ENCODE measurements at places on chromosomes 6 and 20.

- no peak for DNase-seq
These were observed 525.1 kb upstream of the AGPAT4 start for GRCh38 chr6:161798844-161799394.

DNA sequence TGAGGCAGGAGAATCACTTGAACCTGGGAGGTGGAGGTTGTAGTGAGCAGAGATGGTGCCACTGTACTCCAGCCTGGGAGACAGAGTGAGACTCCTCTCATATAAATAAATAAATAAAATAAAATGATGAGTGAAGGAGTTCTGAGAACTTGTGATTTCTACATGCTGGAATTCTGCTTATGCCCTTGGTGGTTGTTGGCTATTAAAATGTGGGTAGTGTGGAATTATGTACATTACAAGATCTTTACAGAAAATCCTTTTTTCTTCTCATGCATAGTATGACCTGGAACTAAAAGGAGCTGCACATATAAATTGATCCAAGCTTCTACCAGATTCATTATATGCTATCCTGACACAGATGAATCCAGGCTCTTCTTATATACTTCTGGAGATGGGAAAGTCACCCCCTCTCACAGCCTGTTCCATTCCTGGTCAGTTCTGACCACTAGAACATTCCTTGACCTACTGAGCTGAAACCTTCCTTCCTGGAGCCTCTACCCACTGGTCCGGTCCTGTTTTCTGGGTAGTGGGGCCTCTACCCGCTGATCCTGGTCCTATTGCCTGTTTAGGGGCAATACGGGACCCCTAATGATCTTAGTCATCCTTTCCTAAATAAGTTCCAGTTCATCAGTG, 37.7 kb upstream of the TAF8 start:
- no peak for DNase-seq

- DNase-seq: no peak
These were observed 5.4 kb upstream of the SIRT5 start for GRCh38 chr6:13568970-13569369.

- DNase-seq: no peak
These were observed 53.4 kb upstream of the RALGAPA2 start for GRCh38 chr20:20765696-20766365.

DNA sequence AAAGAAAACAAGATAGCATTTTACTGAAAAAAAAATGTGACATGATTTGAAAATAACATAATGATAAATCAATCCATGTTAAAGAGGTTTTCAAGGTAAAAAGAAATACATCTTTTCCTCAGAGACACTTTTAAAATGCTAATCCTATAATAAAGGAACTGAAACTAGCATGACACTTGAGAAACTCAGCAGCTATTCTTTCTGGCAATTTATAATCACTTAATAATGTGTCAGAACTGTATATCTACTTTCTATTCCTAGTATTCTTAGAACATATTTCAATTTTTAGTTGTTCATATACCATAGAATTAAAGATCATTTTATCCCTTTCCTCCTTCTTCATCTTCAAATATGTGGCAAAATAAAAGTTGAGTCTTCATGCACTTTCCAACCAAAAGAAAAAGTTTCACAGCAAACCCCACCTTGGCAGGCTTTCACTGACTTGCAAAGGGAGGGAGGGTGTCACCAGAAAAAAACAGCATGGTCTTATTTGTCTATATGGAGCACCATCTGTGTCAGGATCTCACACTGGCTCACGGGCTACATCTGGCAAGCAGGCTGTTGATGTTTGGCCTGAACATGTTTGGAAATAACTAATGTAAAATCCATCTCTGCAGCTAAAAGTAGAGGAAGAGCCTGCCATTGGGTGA, 48.5 kb downstream of the FHL5 start:
- no peak for DNase-seq

DNA sequence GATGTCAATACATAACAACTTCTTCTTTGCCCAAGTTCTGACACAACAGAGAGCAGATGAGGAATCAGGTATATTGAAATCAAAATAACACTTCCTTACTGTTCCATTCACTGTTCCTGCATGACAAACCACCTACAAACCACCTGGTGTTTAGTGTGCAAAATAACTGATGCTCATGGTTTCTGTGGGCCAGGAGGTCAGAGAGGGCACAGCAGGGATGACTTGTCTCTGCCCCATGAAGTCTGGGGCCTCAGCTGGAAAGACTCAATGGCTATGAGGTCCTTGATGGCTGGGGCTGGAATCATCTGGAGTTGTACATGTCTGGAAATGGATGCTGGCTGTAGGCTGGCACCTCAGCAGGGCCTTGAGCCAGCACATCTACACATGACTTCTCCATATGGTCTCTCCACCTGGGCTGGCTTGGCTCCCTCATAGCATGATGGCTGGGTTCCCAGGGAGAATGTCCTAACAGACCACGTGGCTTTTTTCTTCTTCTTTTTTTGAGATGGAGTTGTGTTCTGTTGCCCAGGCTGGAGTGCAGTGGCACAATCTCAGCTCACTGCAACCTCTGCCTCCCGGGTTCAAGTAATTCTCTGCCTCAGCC, 7.4 kb upstream of the COX4I2 start:
- DNase-seq: no peak

DNA sequence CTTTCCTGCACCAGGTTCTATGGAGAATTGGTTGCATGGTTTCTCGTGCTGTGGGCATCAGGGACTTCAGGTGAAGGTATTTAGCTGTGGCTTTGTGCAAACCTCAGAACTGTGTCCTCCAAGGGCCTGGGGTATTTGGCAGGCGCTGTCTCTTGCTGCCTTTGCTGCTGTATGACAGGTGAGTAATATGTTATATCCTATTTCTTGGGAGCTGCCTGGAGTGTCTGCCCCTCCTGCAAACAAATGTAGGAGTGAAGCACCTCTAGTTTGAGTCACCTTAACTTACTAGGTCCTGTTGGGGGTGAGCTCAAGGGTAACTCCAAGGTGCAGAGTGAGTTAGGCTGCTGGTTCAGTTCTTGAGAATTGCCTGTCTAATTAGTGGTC, 177.7 kb upstream of the RNF24 start:
- no peak for DNase-seq

GRCh38 chr20:62132421-62132820, 10.1 kb downstream of the LSM14B start:
- no peak for DNase-seq

GRCh38 chr6:169575821-169576220, 126.0 kb downstream of the WDR27 start:
- no peak for DNase-seq

DNA sequence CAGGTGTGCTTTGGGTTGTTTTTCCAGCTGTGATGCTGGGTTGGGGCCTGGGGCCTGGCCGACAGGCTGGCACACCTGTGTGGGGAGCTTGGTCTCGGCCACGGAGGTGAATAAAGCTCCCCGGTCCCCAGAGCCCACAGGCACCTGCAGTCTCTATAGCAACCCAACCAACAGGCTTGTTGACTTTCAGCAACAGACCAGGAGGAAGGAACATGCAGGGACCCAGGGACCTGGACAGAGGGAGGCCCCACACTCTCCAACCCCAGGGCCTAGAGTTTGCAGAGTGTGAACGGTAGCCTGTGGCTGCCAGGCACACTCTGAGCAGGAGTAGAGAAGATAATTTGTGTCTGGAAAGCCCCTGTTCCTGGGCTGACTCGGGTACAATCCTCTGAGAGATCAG, 14.6 kb upstream of the SYNJ2 start:
- DNase-seq: no peak

DNA sequence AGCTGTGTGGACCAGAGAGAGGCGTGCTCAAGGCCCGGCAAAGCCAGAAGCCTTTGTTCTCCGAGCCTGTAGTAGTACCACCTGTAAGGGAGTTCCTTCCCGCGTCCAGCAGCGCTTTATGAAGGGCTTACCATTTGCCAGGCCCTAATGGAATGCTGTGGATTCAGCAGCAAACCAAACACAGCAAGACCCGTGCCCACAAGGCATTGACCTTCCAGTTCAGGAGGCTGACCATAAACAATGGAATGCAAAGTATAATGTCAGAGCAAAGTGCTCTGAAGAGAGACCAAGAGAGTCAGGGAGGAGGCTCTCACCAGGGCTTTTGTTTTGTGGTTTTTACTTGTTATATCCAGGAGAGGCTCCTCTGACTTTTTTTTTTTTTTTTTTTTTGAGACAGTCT, 209.8 kb downstream of the ZMYND8 start:
- peak; percentile 83 for DNase-seq

GRCh38 chr6:79231666-79232065, 2.8 kb downstream of the HMGN3 start:
- DNase-seq: no peak

GRCh38 chr6:114997813-114998292, 655.0 kb upstream of the HS3ST5 start:
- DNase-seq: peak; percentile 12

DNA sequence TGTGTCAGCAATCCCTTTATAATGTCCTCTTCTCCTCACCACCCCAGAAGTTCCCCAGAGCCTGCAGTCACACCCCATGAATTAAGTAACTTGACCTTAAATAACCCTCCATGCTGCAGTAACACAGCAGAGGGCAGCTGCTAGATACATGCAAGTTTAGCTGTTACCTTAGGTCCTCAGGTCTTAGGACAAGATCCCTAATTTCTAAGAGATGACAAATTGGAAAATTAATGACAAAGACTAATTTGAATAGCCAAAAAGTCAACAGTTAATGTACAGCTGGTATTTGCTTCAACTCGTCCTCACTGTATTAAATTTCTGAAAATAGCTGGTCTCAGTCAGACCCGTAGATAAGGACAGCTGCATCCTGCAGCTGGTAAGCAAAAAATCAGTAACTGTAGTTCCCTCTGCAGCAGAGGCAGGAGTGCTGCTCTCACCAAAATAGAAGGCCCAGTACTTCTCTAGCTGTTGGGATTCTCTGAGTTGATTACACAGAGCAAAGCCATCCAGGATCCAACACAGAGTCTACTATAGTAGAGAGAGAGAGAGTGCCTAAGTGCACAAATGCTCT, 62.4 kb downstream of the TNFRSF21 start:
- no peak for DNase-seq

DNA sequence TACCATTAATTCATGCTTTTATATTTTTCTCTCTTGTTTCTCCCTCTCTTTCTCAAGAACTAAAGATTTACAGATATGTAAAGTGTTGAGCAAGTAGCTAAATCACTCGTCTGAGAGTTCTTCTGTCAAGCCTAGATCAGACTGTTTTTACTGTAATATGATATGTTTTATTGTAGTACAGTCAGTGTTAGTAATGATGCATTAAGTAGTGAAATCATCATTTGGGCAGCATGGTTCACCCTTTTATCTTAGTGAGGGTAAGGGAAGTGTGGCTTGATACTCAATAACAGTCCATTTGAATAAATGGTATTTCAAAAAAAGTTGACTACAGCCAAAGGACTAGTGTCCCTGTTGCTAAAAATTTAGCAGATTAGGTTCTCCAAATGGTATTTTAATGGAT, 9.2 kb downstream of the CYB5R4 start:
- no peak for DNase-seq

DNA sequence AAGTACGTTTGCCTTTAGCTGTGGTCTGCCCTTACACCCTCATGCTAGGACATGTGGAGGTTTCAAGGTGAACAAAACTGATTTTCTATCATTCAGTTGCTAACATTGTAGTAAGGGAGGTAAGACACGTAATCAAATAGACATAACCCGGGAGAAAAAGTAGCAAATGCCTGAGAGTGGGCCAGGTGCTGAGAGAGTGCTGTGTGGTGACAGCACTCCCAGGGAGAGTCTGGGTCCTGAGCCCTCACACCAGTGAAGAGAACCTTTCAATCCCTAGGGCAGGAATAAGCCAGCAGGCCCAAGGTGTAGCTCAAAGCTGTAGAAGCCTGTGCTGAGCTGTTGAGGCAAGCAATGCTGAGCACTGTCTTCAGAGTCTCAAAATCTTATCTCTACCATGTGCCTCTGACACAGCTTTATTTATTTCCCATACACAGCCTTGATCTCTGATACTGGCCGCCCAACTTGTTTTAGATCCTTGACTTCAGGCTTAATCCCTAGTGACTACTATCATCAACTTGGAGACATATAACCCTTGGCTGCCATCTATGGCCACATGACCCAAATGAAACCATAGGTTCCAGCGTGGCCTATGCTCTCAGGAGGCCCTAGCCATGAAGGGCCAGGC, 55.2 kb downstream of the TPD52L1 start:
- DNase-seq: no peak

DNA sequence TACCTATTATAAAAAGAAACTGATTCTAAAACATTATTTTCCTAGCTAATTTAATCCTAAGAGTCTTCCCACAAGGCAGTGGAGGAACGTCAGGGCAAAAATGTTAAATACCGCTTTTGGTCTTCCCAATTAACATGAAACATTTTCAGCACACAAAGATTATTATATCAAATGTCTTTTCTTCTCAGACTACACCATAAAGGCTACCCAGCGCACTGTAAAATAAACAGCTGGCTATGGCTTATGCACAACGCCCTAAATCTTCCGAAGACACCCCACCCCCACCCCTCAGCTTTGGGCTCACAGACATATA, 1.0 kb downstream of the NUDT3 start:
- no peak for DNase-seq

DNA sequence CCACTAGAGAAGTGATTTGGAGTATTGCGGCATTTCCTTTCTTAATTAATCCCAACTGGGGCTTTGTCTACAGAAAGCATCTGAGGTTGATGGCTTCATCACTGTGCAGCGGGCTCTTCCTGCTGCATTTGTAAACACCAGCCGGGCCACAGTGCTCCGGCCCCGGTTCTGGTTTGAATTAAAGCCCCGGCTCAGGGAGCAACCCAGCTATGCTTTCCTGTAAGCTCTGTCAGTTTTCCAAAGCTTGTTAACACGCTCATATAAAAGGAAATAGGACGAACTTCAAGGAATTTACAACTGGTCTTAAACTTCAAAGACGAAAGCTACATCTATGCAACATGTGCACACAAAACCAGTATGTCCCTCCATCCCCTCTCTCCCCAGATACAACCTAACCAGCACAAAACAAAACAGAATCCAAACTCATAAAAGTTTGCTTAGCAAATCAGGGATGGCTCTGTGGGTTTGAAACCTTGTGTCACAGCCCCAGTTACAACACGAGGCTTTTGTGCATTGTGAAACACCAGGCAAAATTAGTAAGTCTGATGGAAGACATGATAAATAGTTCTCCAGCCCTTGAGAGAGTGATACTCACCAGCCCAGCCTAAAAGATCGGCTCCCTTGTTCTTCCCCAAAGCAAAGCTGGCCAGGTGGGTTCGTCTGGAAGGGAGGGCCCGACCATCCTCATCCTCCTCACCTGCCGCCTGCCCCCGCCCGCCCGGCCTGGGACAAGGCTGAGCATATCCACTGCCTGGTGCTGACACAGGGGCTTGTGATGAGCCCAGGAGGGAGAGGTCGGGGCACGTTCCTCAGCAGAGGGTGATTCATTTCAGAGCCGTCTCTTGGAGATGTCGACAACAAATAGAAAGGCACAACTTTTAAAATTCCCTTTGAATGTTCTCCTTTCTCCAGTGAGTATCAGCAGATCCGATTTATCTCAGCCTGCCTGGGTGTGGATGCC, 197.9 kb downstream of the TFAP2C start:
- peak; percentile 47 for DNase-seq

- no peak for DNase-seq
These were observed 178.8 kb upstream of the BTBD3 start for GRCh38 chr20:11738852-11739251.
